ENCODE measurements at places on chromosomes 5 and 9. TPM values are rescaled to one million over a fixed set of nuclear protein-coding genes. Genes with fewer than 3 reads are reported as not detected.

ZDHHC11B gene
- 18.8 TPM for total RNA-seq

- no peak for DNase-seq
Observed at GRCh38 chr5:142326480-142326938, 1.7 kb upstream of the SPRY4 start.

DNA sequence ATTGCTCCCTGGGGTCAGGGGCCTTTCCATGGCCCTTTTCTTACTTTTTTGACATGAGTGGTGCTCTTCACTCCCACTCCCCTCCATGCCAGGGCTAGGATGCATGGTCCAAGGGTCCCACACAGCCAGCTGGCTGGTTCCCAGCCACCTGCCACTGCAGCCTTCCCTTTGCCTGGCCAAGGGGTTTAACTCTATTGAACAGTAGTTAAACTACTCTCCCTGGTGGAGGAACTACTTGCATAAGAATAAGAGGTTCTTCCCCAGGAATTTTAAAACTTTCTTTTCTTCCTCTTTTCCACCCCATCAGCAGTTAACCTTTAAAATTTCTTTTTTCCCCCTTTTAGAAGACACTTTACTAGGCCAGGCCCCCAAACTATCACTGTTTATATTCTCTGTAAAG is 1532.8 kb upstream of the ACO1 start:
- no peak for DNase-seq

DNA sequence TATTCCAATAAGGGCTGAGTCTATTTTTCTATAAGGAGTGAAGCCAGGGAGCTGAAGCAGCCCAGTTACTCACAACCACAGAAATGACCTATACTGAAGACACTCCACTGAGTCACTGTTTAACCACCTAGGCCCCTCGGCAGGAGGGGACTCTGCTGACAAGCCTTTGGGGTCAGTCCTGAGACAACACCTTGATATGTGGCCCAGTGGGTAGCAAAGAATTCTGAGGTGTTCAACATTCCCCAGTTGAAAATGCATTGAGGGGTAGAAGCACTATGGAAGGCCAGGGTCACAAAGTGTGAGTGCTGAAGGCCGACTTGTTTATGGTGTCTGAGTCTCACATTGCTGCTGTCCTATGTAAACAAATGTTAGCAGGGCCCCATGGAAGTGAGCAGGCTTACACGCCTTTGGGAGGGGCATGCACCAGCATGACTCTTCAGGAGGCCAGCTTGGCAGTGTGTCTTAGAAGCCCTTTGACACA is 112.6 kb upstream of the NFIL3 start:
- no peak for DNase-seq

GRCh38 chr9:134751622-134752021 is 110.0 kb downstream of the COL5A1 start:
- DNase-seq = no peak

DNA sequence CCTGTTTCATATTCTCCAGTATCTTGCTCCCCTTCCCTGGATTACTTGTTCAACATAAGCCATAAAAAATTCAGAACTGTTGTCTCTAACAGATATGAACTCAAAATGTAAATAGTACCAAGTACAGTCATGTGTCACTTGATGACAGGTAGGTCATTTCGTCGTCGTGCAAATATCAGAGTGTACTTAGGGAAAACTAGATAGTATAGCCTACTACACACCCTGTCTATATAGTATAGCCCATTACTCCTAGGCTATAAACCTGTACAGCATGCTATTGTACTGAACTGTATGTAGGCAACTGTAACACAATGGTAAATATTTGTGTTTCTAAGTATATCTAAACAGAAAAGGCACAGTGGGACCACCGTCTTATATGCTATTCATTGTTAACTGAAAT is 39.1 kb downstream of the SMIM15 start:
- no peak for DNase-seq

GRCh38 chr9:33024126-33024965 is 727 bp upstream of the DNAJA1 start:
- DNase-seq = no peak

- peak; percentile 86 for DNase-seq
Observed at GRCh38 chr5:140362875-140363630, 3.1 kb downstream of the SLC4A9 start.

DNA sequence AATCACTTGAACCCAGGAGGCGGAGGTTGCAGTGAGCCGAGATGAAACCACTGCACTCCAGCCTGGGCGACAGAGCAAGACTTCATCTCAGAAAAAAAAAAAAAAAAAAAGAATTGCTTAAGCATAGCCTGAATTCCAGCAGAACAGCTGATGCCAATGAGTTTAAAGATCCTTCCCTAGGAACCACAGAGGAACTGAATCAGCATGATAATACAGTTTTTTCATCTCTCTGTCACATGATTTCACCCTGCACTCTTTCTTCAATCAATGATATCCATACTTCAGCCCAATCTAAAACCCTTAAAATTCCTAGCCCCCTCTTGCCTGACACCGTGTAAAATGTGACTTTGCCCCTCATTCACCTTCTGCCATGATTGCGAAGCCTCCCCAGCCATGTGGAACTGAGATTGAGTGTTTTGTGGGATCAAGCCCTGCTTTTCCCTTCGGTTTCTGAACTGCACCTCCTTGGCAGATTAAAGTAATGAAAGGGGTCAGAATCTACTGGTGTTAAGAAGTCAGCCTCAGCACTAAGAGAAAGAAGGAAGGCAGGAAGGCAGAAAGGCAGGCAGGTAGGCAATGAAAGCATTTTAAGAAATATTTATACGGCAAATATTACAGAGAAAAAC is 20.9 kb upstream of the DMXL1 start:
- DNase-seq = no peak

GRCh38 chr5:143361438-143361837 is 42.0 kb downstream of the NR3C1 start:
- DNase-seq = no peak

PROB1 gene
- 50.3 TPM for total RNA-seq

LVRN gene
- total RNA-seq = 0.65 TPM

SPTAN1 gene
- total RNA-seq = 203 TPM

- DNase-seq = no peak
Observed at GRCh38 chr9:122356627-122357026, 14.2 kb upstream of the PTGS1 start.

DNA sequence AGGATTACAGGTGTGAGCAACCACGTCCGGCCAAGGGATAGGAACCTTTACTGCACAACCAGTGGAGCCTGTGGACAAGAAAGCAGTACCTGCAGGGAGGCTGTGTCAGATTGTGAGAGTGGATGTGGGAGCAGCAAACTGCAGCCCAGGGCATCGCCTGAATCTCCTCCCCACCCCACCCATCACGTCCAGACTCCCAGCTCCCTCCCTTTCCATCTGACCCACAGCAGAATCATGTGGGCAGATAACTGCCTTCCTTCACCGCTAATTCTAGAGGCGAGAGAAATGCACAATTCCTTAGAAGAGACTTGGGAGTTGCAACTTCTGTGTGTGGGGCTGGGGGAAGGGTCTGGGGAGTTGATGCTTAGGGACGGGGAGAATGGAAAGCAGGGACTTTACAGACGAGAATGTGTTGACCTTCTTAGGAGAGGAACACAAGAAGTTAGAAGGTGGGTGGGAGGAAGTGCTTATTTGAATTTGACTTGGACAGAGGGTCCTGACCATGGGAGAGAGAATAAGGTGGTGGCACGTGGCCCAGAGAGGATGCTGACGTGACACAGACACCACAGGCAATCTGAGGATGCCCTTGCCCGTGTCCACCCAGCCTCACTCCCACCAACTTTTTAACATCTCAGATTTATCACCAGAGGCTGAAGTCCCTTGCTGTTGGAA is 4.5 kb upstream of the LCP2 start:
- DNase-seq = no peak

PPP2R2B gene
- total RNA-seq = 0.19 TPM

ADGRV1 gene
- total RNA-seq = not detected

DNA sequence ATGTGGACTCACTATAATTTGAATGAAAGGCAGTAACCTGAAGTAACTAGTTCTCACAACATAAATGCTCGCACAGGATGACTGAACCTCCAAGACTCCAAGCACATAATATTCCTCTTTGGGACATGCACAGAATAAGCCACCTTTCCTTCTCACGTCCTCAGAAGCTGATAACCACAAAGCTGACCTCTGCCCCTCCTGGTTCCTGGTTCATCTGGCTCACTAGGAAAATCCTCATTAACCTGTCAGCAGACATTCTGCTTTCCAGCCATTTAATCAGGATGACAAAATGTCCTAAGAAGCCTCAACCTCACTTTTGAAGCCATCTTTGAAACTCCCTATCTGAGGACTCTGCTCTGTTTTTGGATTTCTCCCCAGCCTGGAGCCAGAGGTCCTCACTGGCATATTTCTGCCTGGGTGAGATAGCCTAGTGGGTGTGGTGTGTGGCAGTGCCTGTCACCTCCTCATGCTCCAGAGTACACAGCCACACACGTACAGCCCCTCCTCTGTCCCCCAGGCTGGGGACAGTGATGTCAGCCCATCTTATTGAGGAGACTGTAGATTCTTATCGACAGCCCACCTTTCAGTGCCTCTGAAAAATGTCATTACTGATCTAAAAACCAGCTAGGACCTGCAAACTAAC is 10.3 kb downstream of the ANKH start:
- DNase-seq = no peak

ACSL6 gene
- 3.0 TPM for total RNA-seq

GRCh38 chr9:107243742-107244141 is 39.3 kb upstream of the RAD23B start:
- DNase-seq = no peak

HSPA9 gene
- total RNA-seq = 290 TPM

DNA sequence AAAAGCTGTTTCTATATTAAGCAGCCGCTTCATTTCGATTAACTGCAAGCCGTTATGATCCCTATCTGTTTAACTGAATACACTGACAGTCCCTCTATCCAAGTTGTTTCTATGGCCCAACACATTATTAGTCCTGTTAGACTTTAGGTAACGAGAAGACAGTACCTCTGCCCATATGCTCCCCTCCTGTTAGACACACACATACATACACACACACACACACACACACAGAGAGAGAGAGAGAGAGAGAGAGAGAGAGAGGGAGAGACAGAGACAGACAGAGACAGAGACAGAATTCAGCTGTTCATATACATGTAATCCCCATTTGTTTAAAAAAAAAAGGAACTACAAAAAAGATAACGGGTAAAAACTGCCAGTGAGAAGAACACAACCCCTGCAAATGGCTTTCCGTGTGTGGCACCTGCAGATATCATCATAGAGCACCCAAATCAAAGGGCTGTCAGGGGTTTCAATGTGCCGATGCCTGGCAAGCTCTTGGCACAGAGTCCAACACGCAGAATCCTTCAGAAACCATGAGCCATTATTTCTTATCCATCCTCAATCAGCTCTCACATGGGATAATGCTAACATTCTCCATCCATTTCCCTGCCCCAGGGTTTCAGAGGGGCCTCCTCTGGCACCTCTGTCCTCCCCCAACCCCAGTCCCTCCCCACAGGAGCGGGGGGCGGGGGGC is 144.0 kb downstream of the MYO10 start:
- DNase-seq = no peak

DNA sequence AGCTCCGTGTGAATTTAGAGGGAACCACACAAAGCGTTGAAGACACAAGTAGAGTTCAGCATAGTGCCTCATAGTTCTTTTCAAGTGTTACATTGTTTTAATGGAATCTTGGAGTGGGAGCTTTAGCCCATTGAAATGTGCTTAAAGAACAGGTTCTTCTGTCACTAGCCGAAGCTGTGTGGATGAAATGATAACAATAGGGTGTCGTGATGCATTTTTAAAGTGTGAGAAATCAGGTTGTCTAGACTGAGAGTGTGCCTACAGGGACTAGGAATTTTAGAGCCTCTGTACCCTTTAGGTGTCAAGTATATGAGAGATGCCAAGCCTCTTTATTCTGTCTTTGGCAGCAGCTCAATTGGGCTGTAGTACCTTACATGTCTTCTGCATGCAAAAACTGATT is 83.0 kb downstream of the NDUFS4 start:
- no peak for DNase-seq

FRMD3 gene
- 93.2 TPM for total RNA-seq

PCDHGA12 gene
- total RNA-seq = 4.9 TPM

DNA sequence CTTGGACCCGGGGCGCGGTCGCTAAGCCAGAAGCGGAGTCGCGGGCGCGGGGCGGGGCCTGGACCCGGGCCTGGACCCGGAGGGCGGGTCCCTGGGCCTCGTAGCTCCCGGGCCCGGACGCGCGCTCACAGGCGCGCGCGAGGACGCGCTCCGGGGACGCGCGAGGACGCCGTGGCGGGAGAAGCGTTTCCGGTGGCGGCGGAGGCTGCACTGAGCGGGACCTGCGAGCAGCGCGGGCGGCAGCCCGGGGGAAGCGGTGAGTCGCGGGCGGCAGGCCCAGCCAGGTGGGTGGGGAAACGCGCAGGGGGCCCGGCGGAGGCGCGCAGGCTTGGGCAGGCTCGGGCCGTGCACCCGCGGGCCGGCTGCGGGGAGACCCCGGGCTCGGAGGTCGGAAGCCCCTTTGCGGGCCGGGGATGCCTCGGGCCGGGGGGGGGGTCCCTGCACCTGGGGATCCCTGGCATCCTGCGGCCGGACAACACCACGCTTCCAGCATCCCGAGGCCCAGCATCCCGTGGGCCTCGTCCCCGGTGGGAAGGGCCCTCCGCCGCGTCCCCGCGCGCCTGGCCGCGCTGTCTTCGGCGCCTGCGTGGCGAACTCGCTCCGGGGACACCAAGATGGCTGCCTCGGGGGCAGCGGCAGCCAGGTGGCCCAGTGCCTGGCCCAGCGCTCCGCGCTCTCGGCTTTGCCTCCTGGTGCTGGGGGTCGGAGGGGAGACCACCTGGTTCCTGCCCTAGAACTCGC is at the start of gene SFXN1:
Gene SFXN1 (plus strand): TSS at position 177 of the 741 bp plus-strand sequence. CDS start 13,544 bp downstream, outside the sequence.
- DNase-seq = peak; percentile 92

GRCh38 chr9:69905851-69906250 is 85.2 kb downstream of the CFAP95 start:
- no peak for DNase-seq

DNA sequence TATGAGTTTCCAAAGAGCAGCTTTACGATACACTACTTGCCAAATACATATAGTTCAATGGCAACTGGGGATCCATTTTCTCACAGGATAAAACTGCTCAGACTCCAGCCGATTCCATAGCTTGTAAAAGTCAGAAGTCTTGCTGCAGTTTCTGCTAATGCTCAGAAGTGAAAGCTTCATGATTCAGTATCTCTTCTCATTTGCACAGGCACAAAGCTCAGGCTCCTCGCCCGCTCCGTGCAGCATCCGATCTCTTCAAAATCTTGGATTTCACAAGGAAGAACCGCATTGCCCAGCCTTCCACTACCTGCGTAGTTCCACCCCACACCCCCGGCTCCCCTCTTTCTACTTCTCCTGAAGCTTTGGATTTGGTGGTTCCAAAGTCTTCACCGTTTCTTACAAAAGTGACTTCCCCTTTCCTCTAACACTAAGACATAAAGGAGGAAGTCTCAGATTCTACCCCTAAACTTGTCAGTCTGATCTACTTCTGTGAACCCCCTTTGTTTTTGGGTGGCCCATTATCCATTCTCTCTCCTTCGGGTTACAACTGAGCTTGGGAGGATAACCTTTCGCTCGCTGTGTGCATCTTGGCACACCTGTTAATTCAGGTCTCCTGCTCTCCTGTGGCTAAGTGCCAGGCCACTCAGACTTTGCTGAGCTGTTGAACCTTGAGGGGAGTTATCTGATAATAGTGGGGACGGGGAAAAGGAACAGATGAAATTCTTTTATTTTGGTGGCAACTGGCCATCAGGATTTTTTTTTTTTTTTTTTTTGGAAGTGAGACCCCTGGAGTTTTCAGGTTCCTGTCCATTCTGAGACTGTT is 194.1 kb downstream of the GNA14 start:
- no peak for DNase-seq

GRCh38 chr9:23638837-23639426 is 187.1 kb downstream of the ELAVL2 start:
- DNase-seq = no peak

GRCh38 chr5:86374611-86375010 is 243.1 kb upstream of the COX7C start:
- DNase-seq = no peak

- no peak for DNase-seq
Observed at GRCh38 chr5:61286446-61287132, 45.5 kb upstream of the ZSWIM6 start.

All from Right ventricle myocardium superior (tissue), 1 donor.